ENCODE measurements at places on chromosomes 4 and X. TPM values are rescaled to one million over a fixed set of nuclear protein-coding genes. Genes with fewer than 3 reads are reported as not detected.
A peak's percentile ranks its signal among the peaks of the same experiment; 100 is the strongest.

DNA sequence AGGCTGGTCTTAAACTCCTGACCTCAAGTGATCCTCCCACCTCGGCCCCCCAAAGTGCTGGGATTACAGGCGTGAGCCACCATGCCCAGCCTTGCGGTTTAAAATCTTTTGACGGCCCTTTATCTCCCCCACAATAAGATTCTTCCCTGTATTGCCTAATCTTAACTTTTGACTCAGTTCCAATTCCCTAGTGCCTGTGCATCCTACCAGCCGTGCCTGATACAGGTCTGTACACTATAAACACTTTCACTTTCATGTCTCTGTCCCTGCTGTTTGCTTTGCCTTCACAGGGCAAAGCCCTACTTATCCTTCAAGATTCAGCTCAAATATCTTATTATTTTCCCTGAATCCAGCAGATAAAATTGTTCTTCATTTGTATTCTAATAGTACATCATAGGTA is 74.6 kb downstream of the WDR44 start:
- H3K4me3 ChIP-seq = no peak overlapping the region
- H3K27me3 ChIP-seq = no peaks in the 10 kb centered on the region
- peaks cover 6% of the 10 kb centered on the region for H3K4me1 ChIP-seq

- no peak for DNase-seq
- H3K27ac ChIP-seq = no peak overlapping the region
- no peaks in the 10 kb centered on the region for H3K36me3 ChIP-seq
Measured at GRCh38 chrX:76920607-76921006, 493.1 kb downstream of the MAGEE1 start.

Gene SORCS2
- total RNA-seq = 7.1 TPM

GRCh38 chrX:128929271-128930057 is 593.8 kb downstream of the SMARCA1 start:
- DNase-seq = no peak
- no peaks in the 10 kb centered on the region for H3K4me1 ChIP-seq
- no peaks in the 10 kb centered on the region for H3K27me3 ChIP-seq
- no peaks in the 10 kb centered on the region for H3K36me3 ChIP-seq
- no peak overlapping the region for H3K4me3 ChIP-seq

Gene IL15
- 0.82 TPM for total RNA-seq

DNA sequence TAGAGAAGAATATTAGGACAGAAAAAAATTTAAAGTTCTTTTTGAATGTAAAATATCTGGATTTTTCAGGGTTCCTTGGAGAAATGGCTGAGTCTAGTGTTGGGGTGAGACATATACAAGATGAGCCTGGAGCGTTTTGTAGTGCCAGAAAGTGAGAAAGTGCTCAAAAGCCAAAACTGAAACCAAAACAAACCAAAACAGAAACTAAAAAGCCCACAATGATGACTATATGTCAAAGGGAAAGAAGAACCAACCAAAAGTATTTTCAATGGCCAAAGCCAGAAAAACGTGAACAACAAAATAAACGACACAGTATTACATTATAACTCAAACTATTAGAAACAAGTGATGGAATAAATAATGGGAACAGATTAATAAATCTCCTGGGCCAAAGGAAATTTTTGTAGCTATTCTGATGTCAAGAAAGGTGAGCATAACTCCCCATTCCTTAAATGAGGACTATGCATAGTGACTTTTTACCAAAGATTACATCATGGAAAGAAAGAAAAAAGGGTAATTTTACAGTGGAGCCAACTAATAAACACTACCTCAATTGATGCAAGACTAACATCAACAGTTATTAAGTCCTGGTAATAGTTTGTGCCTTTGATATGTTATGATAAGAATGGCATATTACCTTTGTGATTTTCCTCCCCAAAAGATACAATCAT is 1137.6 kb downstream of the C4orf33 start:
- H3K4me3 ChIP-seq = no peak overlapping the region
- no peak overlapping the region for H3K27ac ChIP-seq
- no peaks in the 10 kb centered on the region for H3K4me1 ChIP-seq
- H3K27me3 ChIP-seq = no peaks in the 10 kb centered on the region
- no peaks in the 10 kb centered on the region for H3K36me3 ChIP-seq
- no peak for DNase-seq

- H3K27ac ChIP-seq = peak overlapping the region; percentile 96
- peak overlapping the region; percentile 86 for H3K4me3 ChIP-seq
- no peaks in the 10 kb centered on the region for H3K27me3 ChIP-seq
- DNase-seq = no peak
- H3K36me3 ChIP-seq = no peaks in the 10 kb centered on the region
Measured at GRCh38 chrX:135522132-135522530, 1.7 kb downstream of the INTS6L start.

Gene MTMR8
- total RNA-seq = 3.0 TPM

All from mesothelial cell of epicardium (in vitro differentiated cells).